ENCODE measurements at places on chromosomes 6 and 20. TPM values are rescaled to one million over a fixed set of nuclear protein-coding genes. Genes with fewer than 3 reads are reported as not detected.

The CNBD2 gene
- total RNA-seq, result 3.2 TPM

The PTPRT gene
- under 0.01 TPM for total RNA-seq

The HINT3 gene
- 21.4 TPM for total RNA-seq

The LAMA2 gene
- 58.3 TPM for total RNA-seq

The PPARD gene
- total RNA-seq, result 15.5 TPM

The C6orf118 gene
- not detected for total RNA-seq

The HLA-F gene
- total RNA-seq, result 1.4 TPM

The LRRN4 gene
- total RNA-seq, result not detected

The PLEKHG1 gene
- total RNA-seq, result 1.3 TPM

The MEP1A gene
- not detected for total RNA-seq

The DDO gene
- 3.0 TPM for total RNA-seq

The NR2E1 gene
- total RNA-seq, result not detected

The TMEM244 gene
- total RNA-seq, result 0.66 TPM

The DNMT3B gene
- total RNA-seq, result 7.4 TPM

The LTA gene
- not detected for total RNA-seq

The TGM2 gene
- 221 TPM for total RNA-seq

The TMC2 gene
- not detected for total RNA-seq

The CD109 gene
- 44.8 TPM for total RNA-seq

The KHDC3L gene
- not detected for total RNA-seq

The TCF21 gene
- total RNA-seq, result 1.9 TPM

The TRIM10 gene
- total RNA-seq, result not detected

The MYBL2 gene
- 16.8 TPM for total RNA-seq

The RCAN2 gene
- 1.5 TPM for total RNA-seq

The NELFCD gene
- 72.0 TPM for total RNA-seq

The BPIFB2 gene
- total RNA-seq, result not detected

The GSTA2 gene
- not detected for total RNA-seq

The LPA gene
- not detected for total RNA-seq

The SLC44A4 gene
- total RNA-seq, result not detected

The SLC9A8 gene
- total RNA-seq, result 6.9 TPM

The R3HDML gene
- total RNA-seq, result not detected

The PACRG gene
- total RNA-seq, result 0.33 TPM

The MYT1 gene
- not detected for total RNA-seq

The VNN1 gene
- not detected for total RNA-seq

The CYP24A1 gene
- total RNA-seq, result not detected

The SLC25A27 gene
- total RNA-seq, result 7.9 TPM
